ENCODE measurements at places on chromosomes 12 and 14.
A peak's percentile ranks its signal among the peaks of the same experiment; 100 is the strongest.

DNA sequence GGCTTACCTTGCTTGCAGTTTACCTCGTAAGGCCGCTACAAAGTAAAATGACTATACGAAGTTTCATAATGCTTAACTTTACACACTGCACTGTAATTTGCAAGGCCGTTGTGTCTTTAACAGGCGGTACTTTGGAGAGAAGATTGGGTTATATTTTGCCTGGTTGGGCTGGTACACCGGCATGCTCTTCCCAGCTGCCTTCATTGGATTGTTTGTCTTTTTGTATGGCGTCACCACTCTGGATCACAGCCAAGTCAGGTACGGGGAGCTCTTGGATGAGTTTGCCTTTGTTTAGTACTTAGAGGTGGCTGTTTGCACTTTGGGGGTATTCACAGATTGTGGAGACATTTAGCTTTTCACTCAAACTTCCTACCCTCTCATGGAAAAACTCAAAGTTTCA lies 167.8 kb downstream of the SLC5A8 start:
- no peaks in the 10 kb centered on the region for H3K36me3 ChIP-seq
- H3K27ac ChIP-seq = no peak overlapping the region
- no peak overlapping the region for H3K4me3 ChIP-seq
- H3K4me1 ChIP-seq = no peaks in the 10 kb centered on the region

- no peak for DNase-seq
- no peaks in the 10 kb centered on the region for H3K36me3 ChIP-seq
- H3K4me3 ChIP-seq = no peak overlapping the region
- no peak overlapping the region for H3K27ac ChIP-seq
Measured at GRCh38 chr14:32329690-32330285, 690 bp downstream of the AKAP6 start.

GRCh38 chr14:21278632-21279031 lies 1.3 kb upstream of the RPGRIP1 start:
- DNase-seq = no peak
- no peak overlapping the region for H3K4me3 ChIP-seq
- peaks cover 4% of the 10 kb centered on the region for H3K4me1 ChIP-seq
- no peaks in the 10 kb centered on the region for H3K27me3 ChIP-seq
- no peaks in the 10 kb centered on the region for H3K36me3 ChIP-seq

- H3K4me3 ChIP-seq = no peak overlapping the region
- H3K27me3 ChIP-seq = peaks cover 68% of the 10 kb centered on the region
- no peaks in the 10 kb centered on the region for H3K36me3 ChIP-seq
- no peak for DNase-seq
Measured at GRCh38 chr12:64808110-64808509, 16.3 kb upstream of the TBC1D30 start.

GRCh38 chr14:24297190-24297964 lies 2.2 kb downstream of the DHRS1 start:
- no peak for DNase-seq
- peaks cover 67% of the 10 kb centered on the region for H3K36me3 ChIP-seq
- peak overlapping the region; percentile 79 for H3K27ac ChIP-seq
- H3K4me3 ChIP-seq = no peak overlapping the region

GRCh38 chr12:105765053-105766014 lies 373.4 kb downstream of the NUAK1 start:
- H3K27ac ChIP-seq = no peak overlapping the region
- peaks cover 4% of the 10 kb centered on the region for H3K27me3 ChIP-seq
- H3K4me3 ChIP-seq = no peak overlapping the region

DNA sequence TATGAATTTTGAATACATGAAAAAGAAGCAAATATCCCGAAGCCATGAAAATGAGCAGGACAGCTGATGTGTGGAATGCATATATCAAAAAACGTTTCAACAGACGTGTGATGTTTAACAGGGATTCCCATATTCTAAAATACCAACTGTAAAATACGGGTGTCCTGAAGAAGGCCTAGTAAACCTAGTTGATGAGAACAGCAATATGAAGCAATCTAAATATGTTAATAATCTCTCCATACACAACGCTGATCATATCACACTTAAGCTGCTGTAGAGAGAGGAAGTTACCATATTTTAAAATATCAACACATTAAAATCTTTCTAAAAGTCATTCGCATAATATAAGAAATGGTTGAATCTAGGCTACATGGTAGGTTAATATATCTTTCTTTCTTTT lies 317.5 kb downstream of the PPFIA2 start:
- no peak for DNase-seq
- no peaks in the 10 kb centered on the region for H3K36me3 ChIP-seq
- no peak overlapping the region for H3K27ac ChIP-seq
- H3K4me1 ChIP-seq = no peaks in the 10 kb centered on the region
- no peak overlapping the region for H3K4me3 ChIP-seq
- no peaks in the 10 kb centered on the region for H3K27me3 ChIP-seq

GRCh38 chr12:14540801-14541462 lies 26.8 kb downstream of the PLBD1 start:
- no peaks in the 10 kb centered on the region for H3K36me3 ChIP-seq
- DNase-seq = no peak

- DNase-seq = no peak
- no peak overlapping the region for H3K4me3 ChIP-seq
- H3K27me3 ChIP-seq = no peaks in the 10 kb centered on the region
- H3K27ac ChIP-seq = no peak overlapping the region
- H3K4me1 ChIP-seq = no peaks in the 10 kb centered on the region
Measured at GRCh38 chr12:96015672-96016071, 19.5 kb upstream of the HAL start.

GRCh38 chr12:29066011-29066588 lies 83.0 kb upstream of the FAR2 start:
- H3K4me1 ChIP-seq = peaks cover 3% of the 10 kb centered on the region
- peaks cover 37% of the 10 kb centered on the region for H3K27me3 ChIP-seq
- no peak overlapping the region for H3K4me3 ChIP-seq
- DNase-seq = no peak
- no peaks in the 10 kb centered on the region for H3K36me3 ChIP-seq
- no peak overlapping the region for H3K27ac ChIP-seq

GRCh38 chr14:57274551-57274950 lies 5.8 kb downstream of the AP5M1 start:
- peaks cover 46% of the 10 kb centered on the region for H3K4me1 ChIP-seq

- DNase-seq = no peak
- no peaks in the 10 kb centered on the region for H3K27me3 ChIP-seq
- no peak overlapping the region for H3K4me3 ChIP-seq
- peaks cover 17% of the 10 kb centered on the region for H3K4me1 ChIP-seq
Measured at GRCh38 chr12:68772714-68773113, 26.7 kb downstream of the SLC35E3 start.

DNA sequence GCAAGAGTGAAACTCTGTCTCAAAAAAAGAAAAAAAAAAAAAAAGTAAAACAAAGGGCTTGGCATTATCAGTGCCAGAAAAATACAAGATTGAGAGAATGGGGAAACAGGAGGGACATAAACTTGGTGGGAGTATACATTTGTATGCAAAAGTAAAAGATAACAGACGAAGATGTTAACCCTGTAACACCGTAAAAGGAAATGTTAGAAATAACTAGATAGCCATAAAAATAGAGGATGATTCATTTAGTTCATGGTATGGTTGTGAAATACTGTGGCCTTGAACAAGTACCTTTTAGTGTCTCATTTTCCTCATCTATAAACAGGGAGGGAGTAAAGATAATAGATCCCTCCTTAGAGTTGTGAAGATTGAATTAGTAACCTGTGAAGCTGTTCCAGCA lies 33.3 kb downstream of the ATP2A2 start:
- DNase-seq = no peak
- H3K4me1 ChIP-seq = peaks cover 67% of the 10 kb centered on the region
- peaks cover 74% of the 10 kb centered on the region for H3K36me3 ChIP-seq
- H3K27ac ChIP-seq = peak overlapping the region; percentile 80

DNA sequence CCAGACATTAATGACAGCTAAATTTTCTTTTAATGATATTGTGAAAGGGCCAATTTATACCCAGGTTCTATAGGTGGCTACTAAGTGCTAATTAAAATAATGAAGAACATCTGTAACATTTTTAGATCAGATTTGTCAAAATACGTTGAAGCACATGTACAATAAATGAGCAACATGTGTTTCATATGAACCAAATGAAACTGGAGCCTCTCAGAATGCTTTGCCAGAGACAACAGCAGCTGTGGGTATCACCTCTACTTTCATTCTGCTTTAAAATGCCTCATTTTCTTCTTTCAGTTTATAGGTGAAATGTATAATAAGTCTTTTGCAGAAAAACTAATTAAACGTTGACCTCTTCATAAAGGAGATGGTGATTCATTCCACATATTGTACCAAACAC lies 26.1 kb upstream of the MYF6 start:
- H3K4me3 ChIP-seq = no peak overlapping the region
- no peaks in the 10 kb centered on the region for H3K36me3 ChIP-seq
- H3K4me1 ChIP-seq = no peaks in the 10 kb centered on the region
- DNase-seq = no peak

- H3K27ac ChIP-seq = no peak overlapping the region
- peaks cover 73% of the 10 kb centered on the region for H3K36me3 ChIP-seq
- H3K4me1 ChIP-seq = no peaks in the 10 kb centered on the region
- H3K4me3 ChIP-seq = no peak overlapping the region
Measured at GRCh38 chr12:109256011-109256410, 53.1 kb downstream of the FOXN4 start.

- H3K4me1 ChIP-seq = no peaks in the 10 kb centered on the region
- H3K27me3 ChIP-seq = no peaks in the 10 kb centered on the region
- H3K4me3 ChIP-seq = no peak overlapping the region
- DNase-seq = no peak
Measured at GRCh38 chr14:38646391-38646790, 390.5 kb upstream of the CLEC14A start.

DNA sequence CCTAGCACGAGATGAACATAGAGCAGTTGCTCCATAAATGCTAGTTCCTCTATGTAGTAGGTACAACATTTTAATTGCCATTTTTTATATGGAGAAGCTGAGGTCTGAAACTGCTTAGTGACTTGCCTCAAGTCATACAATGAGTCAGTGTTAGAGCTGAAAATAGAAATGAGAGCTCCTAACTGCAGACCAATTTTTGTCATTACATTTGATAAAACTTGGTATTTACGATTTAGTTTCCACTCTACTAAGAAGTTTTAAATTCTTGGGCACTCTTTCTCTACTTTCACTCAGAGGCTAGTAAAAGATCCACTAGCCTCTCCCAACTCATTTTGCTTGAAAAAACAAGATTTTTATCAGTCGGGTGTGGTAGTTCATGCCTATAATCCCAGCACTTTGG lies 8.1 kb upstream of the TMED10 start:
- H3K4me1 ChIP-seq = peaks cover 6% of the 10 kb centered on the region
- no peak for DNase-seq
- H3K36me3 ChIP-seq = no peaks in the 10 kb centered on the region
- peaks cover 7% of the 10 kb centered on the region for H3K27me3 ChIP-seq

DNA sequence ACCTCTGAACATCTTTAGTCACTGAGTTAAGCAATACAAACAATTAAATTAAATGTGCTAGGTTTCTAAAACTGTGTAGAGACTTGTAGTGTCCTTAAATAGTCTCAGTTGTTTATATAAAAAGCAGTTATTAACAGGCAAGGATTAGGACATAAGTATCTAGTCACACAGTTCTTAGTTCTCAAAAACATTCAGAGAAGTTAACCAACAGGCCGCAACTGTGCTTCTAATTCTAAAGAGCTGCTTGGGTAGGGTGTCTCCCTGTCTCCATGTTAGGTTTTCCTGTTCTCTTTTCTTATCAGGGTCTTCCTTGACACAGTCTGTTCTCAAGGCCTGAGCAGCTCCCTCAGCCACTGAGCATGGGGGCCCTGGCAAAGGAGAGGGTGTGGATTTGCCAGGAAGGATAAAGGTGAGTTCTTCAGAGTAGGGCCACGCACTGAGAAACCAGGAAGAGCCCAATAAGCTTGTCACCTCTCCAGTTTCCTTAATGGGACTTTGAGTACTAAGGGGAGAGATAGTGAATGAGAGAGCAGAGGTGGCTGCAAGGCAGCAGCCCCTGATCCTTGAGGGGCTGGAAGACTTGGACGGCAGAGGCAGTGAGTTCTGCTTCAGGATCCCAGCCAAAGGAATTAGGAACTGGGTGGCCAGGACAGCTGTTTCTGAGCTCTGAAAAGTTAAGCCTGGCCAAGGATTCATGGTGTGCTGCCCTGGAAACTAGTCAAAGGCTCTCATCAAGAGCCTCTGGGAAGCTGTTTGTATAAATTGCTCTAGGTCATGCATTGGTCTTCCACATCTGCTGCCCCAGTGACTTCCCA lies 177.3 kb downstream of the MYRFL start:
- H3K27me3 ChIP-seq = no peaks in the 10 kb centered on the region
- H3K4me3 ChIP-seq = no peak overlapping the region
- no peaks in the 10 kb centered on the region for H3K4me1 ChIP-seq
- no peak for DNase-seq
- H3K27ac ChIP-seq = no peak overlapping the region

DNA sequence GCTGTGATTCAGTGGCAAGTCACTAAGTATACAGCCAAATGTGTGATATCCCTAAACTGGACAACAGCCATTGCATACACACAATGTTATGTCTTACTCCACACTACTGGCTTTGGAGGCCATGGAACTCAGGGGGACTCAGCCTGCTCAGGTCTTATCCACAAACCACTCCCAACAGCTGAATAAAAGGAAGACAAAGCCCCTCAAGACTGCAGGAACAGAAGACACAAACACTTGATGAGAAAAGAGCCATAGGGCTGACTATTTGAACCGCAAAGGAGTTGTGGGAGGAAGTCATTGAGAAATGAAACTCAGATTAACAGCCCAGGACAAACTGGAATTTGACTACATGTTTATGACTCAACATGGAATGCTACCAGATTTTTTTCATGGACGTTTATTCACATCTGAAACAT lies 40.9 kb downstream of the PTGER2 start:
- no peaks in the 10 kb centered on the region for H3K27me3 ChIP-seq
- H3K36me3 ChIP-seq = no peaks in the 10 kb centered on the region
- no peak for DNase-seq
- H3K4me1 ChIP-seq = peaks cover 55% of the 10 kb centered on the region
- no peak overlapping the region for H3K4me3 ChIP-seq
- no peak overlapping the region for H3K27ac ChIP-seq

DNA sequence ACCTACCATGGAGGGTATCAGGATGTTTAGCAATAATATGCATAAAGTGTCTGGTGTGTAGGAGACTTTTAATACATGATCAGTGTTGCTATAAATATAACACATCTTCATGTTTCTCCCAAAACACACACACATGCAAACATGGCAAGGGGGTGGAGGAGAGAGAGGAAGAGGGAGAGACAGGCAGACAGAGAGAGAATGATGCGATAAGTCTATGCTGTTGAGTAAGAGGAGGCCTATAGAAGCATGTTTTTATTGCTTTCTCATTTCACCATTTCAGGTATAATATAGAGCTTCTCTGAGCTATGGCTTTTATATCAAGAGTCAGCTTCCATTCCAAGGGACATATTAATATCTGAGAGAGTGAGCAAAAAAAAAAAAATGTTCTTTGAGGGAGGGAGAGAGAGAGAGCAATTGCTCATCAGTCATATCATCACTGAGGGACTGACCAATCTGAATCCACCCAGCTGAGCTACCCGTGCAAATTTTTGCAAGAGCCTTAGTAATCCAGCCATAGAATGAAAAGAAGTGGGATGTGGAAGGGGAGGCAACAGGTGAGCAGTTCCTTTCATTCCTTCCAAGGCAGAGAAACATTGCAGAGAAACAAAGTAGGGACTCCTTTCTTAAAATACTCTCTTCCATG lies 54.8 kb upstream of the RASSF8 start:
- H3K4me1 ChIP-seq = no peaks in the 10 kb centered on the region
- no peaks in the 10 kb centered on the region for H3K36me3 ChIP-seq
- no peak overlapping the region for H3K27ac ChIP-seq
- H3K27me3 ChIP-seq = peaks cover 3% of the 10 kb centered on the region
- no peak overlapping the region for H3K4me3 ChIP-seq

- no peak for DNase-seq
Measured at GRCh38 chr12:76012644-76013043, 18.9 kb downstream of the PHLDA1 start.

All from activated T-cell treated with anti-CD3 and anti-CD28 coated beads, Interleukin-2, amount 50 U/mL, for 24 hours (primary cell).